GM20000 (cell line): ENCODE measurements at places on chromosomes 1 and 21.
A peak's percentile ranks its signal among the peaks of the same experiment; 100 is the strongest.

GRCh38 chr1:35589516-35590427 lies 16.7 kb downstream of the TFAP2E start:
- no peak for DNase-seq

DNA sequence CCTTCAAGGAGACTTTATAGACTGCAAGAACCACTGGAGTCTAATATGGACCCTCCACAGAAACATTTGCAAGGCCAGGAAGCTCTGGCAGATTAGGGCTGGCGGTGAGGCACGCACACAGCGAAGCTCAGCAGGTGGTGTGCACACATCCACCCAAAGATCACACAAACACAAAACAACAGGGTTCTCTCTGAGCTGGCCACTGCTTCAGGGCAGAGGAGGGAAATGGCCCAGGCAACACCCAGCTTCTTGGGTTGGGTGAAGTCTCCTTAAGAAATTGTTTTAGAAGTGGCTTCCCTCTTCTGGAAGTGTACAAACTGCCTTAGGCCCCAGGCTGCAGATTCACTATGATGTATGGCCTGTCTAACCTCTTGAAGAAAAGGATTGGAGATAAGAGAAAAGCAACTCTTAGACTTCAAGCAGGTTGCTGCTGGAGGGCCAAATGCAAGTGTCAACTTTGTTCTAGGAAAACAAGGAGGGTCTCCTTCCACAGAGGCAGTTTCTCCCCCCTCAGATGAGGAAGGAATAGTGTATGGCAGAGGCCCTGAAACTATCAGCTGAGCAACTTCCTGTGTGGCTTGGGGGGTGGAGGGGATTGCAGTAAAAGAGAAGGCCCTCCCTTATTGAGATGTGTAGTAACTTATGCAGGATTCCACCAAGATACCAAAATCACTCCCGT lies 2.0 kb downstream of the RCSD1 start:
- no peak for DNase-seq

DNA sequence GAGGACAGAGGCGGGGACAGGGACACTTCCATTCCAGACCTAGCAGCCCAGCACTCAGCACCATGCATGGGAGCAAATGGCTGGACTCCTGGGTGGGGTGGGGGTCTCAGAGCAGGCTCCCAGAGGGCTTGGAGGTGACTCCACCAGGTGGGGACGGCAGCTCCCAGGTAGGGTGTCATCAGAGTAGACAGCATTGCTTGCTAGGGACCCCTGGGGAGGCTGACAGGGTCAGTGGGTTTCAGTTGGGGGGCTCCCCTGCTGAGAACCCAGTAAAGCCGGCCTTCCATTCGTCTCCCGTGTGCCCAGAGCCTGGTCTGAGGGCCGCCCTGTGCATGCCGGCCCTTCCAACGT lies 4.8 kb upstream of the GJC2 start:
- DNase-seq = no peak

DNA sequence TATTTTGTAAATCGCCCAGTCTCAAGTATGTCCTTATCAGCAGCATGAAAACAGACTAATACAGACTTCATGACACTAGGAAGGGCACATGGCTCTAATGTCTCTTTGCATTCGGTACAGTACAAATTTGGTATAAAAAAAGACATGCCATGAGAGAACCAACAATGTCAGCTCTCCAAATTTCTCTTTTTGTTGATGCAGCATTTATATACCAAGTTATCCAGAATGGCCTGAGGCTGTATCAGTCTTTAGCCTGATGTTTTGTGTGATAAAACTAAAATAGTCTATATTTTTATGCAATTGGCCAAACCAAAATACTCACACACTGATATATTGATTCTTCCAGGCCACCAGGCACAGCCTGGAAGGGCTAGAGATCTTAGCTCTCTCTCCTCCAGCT lies 124.3 kb upstream of the SAMSN1 start:
- DNase-seq = no peak

GRCh38 chr1:46056325-46056724 lies 76.1 kb downstream of the PIK3R3 start:
- no peak for DNase-seq

GRCh38 chr21:20329636-20330035 lies 668.6 kb upstream of the NCAM2 start:
- DNase-seq = no peak

- peak; percentile 100 for DNase-seq
Measured at GRCh38 chr1:9128520-9129265, at the start of gene GPR157. TSS of gene GPR157 (minus strand) at chr1:9129102. CDS start at chr1:9129027, 75 bp downstream.

GRCh38 chr1:183291802-183292514 lies 105.9 kb downstream of the LAMC2 start:
- DNase-seq = no peak

DNA sequence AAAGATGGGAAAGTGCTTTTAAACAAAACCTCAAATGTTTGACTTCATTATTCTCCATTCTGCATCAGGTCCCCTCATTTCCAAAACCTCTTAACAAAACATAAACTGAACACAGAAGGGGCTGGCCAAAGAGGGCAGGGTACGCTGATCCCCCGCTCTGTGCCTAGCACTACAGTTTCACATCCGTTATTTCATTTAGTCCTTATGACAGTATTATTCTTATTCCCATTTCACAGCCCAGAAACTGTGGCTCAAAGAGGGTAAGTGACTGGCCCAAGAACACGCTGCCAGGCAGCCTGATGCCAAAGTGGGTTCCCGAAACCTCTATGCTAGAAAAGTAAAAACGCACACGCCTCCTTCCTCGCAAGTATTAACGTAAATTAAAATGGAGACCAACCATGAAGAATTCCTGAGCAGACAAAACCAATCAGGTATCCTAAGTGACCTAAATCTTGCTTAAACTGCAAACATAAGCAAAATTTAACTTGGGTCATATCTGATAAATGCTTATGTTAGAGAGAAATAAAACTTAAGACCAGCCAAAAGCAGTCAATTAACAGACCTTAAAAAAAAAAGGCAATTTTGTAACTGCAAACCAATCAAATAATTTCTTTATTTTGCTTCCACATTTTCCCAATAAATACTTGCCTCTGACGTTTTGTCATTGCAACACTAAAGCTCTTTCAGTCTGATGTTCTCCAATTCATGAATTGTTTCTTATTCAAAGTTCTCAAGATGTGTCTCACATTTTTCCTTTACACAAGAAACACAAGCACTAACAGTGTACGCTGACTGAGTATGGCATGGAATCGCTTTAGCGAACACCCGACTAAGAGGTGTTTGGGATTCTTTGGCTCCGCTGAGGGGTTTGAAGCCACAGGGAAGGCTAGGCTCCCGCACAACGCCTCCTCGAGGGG lies 653 bp downstream of the CASP9 start:
- DNase-seq = no peak

- no peak for DNase-seq
Measured at GRCh38 chr1:2242814-2243725, 15.0 kb downstream of the SKI start.

DNA sequence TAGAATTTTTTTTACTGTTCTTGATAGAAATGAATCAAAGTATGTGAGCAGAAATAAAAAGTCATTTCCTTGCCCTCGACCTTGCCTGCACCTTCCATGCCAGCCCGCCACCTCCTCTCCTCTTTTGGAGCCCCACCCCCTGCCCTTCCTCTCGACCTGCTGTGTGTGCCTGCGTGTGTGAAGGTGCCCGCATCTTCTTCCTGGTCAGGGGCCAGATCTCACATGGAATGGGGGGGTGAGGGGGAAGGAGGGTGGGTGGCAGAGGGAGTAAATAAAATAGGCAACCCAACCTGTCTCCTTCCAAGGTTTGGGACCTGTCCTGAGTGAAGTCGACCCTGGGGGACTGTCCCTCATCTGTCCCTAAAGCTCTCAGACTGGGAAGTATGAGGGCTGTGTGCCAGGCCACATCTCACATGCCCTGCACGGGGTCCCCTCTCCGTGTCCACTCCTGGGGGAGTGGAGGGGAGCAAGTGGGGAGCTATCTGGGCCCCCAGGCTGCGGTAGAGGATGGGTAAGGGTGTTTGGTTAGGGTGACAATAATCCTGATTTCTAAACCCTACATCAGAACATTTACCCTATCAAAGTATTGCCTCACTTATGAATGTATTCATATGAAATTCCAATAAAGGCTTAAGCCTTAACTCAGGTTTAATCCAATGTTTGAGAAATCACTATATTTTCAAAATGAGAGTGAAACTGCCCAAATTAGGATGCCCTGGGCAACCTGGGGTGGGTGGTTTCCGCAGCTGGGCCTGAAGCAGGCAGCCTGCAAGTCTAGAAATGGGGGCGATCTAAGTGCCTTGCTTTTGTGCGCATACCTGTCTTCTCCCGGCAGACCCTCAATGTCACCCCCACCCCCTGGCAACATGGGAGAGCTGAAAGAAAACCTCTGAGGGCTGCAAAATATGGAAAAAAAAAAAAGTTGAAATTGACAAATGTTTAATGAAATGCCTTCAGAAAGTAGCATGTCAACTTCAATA lies 15.4 kb downstream of the AMPD2 start:
- DNase-seq = no peak

GRCh38 chr1:6673816-6674398 lies 27.7 kb downstream of the DNAJC11 start:
- DNase-seq = no peak

GRCh38 chr21:39840373-39841097 lies 26.7 kb upstream of the PCP4 start:
- no peak for DNase-seq

GRCh38 chr21:45016406-45017038 lies 57.9 kb upstream of the ADARB1 start:
- no peak for DNase-seq

DNA sequence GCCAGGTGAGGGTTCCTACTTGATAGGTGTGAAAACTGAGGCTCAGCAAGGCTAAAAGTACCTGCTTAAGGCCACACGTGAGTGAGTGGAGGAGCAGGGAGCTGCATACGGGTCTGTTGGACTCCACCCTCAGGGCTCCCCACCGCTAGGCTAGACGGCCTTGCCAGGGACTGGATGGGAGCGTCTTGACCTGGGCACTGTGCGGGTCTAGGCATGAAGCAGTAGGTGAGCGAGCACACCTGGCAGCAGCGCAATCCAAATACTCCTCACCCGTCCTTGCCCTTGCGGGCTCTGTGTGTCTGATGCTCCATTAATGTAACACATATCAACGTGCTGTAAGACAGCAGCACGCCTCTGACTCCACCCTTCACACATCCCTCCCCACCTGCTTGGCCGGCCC lies 94.0 kb downstream of the LACTBL1 start:
- DNase-seq = no peak

- no peak for DNase-seq
Measured at GRCh38 chr1:98792123-98792522, 130.6 kb downstream of the SNX7 start.

DNA sequence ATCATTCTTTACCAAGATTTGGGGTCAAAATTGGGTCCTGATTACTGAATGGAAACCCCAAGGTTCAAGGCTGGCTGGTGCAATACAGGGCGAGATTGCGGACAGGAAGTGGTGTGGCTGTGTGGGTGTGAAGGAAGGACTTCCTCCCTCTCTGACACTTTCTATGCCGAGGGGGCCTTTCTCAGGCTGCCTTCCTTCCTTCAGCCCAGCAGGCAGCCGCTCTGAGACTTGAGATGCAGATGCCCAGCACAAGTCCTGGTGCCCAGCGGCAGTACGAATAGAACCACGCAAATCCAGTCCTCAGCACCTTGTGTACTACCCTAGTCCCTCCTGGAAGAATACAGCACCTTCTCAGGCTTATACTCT lies 16.3 kb downstream of the BATF3 start:
- peak; percentile 81 for DNase-seq

- no peak for DNase-seq
Measured at GRCh38 chr1:18735224-18735997, 104.8 kb downstream of the PAX7 start.

DNA sequence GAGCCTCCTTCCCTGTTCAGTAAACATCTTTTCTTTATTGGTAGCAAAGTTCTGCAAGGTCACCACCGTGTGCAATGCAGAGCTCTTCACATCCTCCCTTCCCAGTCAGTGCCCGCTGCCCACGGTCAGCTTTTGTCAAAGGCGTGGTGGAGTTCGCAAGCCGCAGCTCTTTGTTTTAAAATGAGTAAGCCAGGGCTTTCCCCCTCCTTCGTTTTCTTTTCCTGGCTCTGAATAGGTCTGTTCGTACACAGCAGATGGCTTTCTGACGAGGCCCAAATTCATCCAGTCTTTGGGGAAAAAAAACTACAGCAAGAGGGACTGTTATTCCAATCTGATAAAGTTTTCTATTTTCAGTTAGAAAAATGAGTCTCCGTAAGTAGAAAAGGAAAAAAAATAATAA lies 153.2 kb downstream of the LRIG2 start:
- peak; percentile 45 for DNase-seq

DNA sequence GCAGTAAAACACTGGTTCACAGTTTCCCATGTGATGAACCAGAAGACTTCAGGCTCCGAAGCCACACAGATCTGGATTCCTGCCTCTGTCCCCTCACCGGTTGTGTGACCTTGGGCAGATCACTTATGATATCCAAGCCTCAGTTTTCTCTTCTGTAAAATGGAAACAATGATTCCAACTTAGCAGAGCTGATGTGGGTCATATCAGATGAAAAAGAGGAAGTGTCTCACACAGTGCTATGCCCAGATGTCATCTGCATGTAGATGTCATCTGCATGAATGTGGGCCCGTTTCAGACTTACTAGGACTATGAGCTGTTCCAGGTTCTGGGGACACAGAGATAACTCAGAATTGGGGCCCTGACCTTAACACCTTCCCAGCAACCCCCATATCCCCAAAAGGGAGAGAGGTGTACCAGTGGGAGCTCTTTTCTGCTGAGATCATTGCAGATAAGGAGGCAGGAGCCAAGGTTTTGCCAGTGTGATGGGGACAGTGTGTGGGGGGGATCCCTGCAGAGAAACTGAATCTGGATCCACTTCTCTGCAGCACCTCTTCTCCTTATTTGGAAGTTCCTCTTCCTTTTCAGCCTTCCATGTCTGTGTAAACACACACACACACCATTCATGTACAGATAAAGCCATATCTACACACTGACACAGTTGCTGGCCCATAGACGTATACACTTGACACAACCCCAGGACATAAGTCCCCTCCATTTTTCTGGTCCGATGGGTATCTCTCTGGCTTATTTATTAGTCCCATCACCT lies 5.0 kb upstream of the ADGRB2 start:
- no peak for DNase-seq

- DNase-seq = no peak
Measured at GRCh38 chr21:16969636-16970035, 543.2 kb upstream of the CXADR start.

- no peak for DNase-seq
Measured at GRCh38 chr1:226572325-226572726, 23.8 kb downstream of the STUM start.

GRCh38 chr21:45085700-45086099 lies 11.3 kb downstream of the ADARB1 start:
- DNase-seq = no peak

GRCh38 chr1:230043081-230043480 lies 24.0 kb upstream of the GALNT2 start:
- no peak for DNase-seq

GRCh38 chr21:28135646-28136045 lies 857.0 kb downstream of the LTN1 start:
- no peak for DNase-seq

DNA sequence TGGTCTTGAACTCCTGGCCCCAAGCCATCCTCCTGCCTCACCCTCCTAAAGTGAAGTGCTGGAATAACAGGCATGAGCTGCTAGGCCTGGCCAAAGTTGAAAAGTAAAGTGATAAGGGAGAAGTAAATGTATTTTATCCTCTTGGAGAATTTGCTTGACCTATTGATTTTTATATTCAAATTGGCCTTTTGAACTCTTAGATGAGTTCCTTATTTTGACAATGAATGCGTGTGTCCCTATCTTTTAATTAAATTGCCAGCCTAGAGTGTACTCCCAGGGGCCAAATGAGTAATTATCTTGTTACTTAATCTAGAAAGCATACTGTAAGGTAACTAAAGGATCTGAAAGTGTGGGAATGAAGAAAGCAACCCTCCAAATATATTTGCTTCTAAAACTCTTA lies 11.4 kb downstream of the RNF11 start:
- DNase-seq = no peak

- DNase-seq = no peak
Measured at GRCh38 chr1:21641076-21641475, 28.1 kb downstream of the RAP1GAP start.
